ENCODE measurements at places on chromosomes 5 and 9.

DNA sequence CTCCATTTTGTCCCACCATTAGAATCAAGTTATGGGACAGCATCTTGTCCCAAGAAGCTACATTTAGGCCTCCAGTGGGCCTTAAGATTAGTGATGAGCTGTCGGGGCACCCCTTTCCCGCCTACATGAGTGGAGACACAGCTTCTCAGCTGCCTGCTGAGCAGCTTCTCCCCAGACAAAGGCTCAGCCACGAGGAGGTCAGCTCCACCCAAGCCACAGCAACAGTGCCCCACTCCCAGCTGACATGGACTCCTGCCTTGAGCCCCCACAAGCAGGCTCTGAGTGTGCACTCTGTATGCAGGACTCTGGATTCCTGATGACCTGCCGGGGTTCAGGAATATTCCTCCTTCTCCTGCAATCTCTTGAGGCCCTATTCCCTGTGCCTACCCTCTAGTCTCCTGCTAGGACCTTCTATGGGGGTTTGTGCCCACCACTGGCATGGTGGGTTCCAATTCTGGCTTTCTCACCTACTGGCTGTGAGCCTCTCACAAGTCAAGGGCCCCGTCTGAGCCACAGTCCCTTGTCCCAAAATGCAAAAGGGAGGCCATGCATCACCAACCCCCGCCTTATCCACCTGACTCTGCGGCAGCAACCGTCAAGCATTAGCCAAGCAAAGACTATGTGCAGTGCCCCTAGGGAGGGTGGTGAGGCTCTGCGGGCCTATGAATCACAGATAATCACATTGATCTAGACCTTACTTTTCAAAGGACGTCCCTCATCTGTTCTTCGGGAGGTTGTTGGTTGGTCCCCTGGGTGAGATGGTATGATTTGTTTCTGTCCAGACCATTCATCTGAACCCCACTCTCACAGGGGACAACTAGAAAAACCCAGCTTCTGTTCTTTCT is 269.1 kb downstream of the MED10 start:
- DNase-seq = no peak

DNA sequence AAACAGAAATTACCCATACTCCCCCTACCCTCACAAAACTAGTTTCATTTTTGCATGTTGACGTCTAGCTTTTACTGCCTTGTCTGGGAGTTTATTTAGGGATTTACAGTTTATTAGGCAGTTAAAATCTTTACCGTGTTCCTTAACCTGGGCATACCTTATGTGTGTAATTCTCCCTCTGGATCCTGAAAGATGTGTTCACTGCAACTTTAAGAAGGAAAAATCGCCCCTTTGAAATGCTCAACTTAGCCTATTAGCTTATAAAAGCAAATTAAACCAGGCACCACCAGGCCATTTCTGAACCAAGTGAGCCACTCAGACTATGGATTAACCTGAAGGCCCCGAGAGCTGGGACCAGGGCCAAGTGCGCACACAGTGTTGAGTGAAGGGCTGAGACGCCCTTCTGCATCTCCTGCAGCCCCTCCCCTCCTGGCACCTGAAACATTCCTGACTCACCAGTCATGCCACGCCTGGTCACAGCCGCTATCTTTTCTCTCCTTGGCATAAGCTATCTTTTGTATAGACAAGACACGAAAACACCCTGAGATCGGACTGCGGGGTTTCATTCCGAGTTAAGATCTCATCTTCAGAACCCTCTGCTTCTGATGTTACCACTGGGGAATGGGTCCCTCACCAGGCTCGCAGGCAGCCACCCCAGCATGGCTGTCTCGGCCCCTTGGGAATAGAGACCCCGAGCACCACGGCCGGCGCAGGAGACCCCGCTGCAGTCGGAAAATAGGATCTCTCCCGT is 111.9 kb downstream of the ROR2 start:
- DNase-seq = no peak

DNA sequence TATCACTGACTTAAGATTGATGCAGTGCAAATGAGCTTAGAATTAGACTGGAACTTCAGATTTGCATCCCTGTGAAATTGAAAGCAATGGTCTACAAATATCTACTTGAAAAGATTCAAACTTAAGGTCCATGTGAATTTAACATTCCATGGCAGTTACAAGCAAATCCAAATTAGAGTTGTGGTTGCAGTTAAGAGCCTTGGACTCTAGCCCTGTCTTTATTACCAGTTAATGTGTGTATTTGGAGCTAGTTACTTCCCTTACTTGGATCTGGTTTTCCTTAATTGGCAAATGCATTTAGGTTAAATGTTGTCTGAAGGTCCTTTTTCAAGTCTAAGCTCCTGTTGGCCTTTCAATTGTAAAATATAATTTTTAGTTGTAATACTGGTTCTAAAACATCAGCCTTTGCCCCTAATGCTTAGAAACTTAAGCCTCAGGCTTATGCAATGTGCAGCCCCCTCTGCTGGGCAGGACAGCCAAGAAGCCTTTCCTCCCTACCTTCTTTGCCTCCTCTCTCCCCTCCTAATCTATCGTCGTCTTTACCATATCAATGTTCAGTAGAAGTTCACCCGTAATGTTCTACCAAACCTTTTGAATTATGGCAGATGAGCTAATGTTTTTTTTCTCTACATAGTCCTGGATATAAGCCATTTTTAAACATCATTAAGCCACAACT is 59.5 kb downstream of the ERMP1 start:
- no peak for DNase-seq

DNA sequence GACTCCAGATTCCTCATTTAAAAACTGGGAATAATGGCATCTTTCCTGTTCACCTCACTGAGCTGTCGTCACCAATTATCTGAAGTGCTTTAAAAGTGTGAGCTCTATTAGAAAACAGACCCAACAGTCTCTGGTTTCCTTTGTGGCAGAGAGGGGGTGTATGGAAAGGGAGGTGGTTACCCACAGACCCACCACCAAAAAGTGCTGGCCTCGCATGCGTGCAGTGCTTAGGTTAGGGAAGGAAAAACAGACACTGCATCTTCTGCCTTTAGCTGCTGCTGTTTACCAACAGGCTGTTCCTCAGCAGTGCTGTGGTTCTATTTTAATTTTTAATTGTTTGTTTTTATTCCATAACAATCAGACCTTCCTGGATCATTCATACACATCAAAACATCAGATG is 249.6 kb downstream of the PIK3R1 start:
- DNase-seq = no peak
